ENCODE measurements at places on chromosomes 1 and 21. TPM values are rescaled to one million over a fixed set of nuclear protein-coding genes. Genes with fewer than 3 reads are reported as not detected.

- no peak for DNase-seq
Observed at GRCh38 chr1:75745276-75745675, 20.8 kb downstream of the ACADM start.

The MYCL gene
- 77.9 TPM for total RNA-seq

DNA sequence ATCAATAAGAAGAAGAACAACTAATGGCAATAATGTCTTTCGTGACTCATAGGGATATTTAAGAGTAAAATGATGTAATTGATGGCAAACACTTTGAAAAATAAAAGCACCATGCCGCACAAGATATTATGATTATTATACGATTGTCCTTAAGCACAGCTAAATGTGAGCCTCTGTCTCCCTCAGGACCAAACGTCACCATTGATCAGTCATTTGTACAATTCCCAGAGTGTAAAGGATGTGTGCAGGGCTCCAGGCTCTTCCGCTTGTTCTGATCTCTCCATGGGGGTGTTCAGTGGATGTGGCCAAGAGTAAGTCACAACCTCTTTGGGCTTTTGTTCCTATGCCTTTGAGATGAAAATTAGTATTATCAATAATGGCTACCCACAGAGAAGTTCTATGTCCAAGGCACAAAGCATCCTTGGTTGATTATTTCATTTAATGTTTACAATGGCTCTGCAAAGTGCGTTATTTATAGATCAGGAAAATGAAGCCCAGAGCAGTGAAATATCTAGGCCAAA, 17.7 kb upstream of the C1orf87 start:
- no peak for DNase-seq

The DDX59 gene
- total RNA-seq = 18.3 TPM

The RBM11 gene
- total RNA-seq = not detected

All from myocyte (in vitro differentiated cells).